ENCODE measurements at places on chromosomes 16 and 17.

GRCh38 chr17:12983991-12984884, 33.6 kb downstream of the ELAC2 start:
- peak; percentile 78 for DNase-seq

DNA sequence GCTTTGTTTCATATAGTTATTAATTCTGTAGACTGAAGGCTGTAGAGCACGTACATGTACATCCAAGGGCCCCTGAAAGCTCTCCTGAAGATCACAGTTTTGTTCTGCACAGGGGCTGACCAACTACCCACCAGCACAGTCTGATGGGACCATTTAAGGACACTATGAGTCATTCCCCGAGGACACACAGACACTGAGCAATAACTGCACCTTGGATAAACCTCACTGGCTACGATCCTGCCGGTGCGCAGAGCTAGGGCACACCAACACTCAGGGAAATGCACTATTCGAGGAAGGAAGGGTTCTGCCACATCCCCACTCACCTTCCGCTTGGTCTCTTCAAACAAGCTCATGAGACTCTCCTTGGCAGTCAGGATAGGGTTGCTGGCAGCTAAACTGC, 20.3 kb downstream of the SMG6 start:
- no peak for DNase-seq

DNA sequence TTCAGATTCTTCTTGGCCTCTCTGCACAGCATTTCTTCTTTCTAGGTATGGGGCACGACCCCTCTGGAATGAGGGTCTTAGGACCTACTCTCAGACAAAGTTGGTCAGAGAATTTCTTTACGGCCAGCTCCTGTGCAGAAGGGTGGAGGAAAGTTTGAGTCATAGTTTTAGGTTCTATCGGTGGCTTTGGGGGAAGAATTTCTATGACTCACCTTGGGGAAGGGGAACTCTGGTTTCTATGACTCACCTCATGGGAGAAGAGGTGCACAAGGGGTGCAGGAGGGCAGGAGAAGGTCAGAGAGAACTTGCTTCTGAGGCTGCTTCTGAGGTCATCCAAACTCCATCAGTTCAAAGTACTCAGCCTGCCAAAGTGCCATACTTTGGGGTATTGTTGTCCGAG, 2.5 kb upstream of the ABCC12 start:
- DNase-seq = peak; percentile 15

GRCh38 chr17:75128694-75129505, 2.6 kb downstream of the NT5C start:
- no peak for DNase-seq

GRCh38 chr16:67458121-67458641, 22.8 kb downstream of the ATP6V0D1 start:
- no peak for DNase-seq

DNA sequence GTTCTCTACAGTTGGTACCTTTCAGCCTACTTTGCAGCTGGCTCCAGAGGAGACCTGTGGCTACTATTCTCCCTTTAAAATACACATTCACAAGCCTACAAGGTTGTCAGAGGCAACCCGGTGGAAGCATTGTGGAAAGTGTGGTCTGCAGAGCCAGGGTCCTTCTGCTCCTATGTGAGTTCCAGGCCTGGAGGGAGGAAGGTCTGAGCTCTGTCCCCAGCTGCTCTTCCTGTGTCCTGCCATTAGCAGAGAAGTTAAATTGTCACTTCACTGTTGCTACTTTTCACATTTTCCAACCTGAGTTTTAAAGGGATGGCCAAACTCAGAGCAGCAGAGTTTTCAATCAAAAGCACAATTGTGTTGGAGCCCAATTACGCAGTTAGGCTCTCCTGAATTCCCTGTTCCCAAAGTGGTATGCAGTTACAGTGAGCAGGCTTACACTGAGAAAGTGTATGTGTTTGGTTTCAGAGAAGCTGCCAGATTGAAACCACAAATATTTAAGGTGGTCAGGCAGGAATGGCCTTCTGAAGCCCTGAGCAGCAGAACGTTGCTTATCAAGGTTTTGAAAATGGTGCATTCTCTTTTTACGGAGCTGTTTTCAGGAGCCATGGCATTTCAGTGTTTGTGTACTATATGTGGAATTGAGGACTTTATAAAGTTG, 25.0 kb downstream of the MAP3K3 start:
- peak; percentile 51 for DNase-seq

- DNase-seq = no peak
These were observed 64.5 kb downstream of the LMF1 start for GRCh38 chr16:906296-906695.

GRCh38 chr17:17325228-17325627, 22.1 kb downstream of the NT5M start:
- DNase-seq = no peak

- DNase-seq = no peak
These were observed 457.0 kb downstream of the WWOX start for GRCh38 chr16:78556421-78556820.

DNA sequence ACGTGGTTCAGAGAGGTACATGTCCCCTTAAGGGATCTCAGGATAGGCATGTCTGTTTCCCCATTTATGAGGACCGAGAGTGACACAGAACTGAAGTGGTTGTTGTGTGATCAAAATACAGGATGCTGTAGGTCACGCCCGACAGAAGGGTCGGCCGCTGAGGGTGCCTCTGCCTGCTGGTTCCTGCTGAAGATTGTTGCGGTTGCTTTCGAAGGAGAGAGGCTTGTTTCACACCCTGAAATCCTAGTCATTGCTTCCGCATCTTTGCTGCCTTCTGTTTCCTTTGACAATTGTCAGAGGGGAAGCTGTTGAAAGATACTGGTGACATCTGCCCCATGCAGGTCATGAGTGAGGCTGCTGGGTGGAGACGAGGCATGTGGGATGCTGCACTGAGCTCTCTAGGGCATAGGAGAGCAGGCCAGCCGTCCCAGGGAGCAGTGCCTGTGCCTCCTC, 3.8 kb upstream of the NAT9 start:
- no peak for DNase-seq

GRCh38 chr17:59963738-59964481, 630 bp downstream of the RNFT1 start:
- peak; percentile 3 for DNase-seq

GRCh38 chr17:16262201-16262600, 45.2 kb downstream of the PIGL start:
- no peak for DNase-seq

DNA sequence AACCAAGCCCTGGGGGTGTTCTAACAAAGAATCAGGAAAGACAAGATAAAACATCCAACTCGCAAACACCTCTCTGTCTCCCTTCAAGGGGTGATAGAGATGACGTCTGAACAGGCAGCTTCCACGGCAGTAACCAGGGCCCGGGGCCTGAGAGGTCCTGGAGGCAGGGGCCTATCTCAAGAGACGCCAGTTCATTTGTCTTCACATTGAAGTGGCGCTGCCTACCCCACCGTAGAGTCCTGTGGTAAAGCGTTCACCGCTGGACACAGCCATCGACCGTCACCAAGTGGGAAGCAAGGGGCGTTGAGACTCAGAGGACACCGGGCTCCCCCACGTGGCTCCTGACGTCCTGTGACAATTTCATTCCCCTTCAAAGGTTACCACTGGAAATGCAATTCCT, 21.4 kb downstream of the UTS2R start:
- no peak for DNase-seq

- DNase-seq = no peak
These were observed 67.8 kb upstream of the TBX2 start for GRCh38 chr17:61331886-61332285.

DNA sequence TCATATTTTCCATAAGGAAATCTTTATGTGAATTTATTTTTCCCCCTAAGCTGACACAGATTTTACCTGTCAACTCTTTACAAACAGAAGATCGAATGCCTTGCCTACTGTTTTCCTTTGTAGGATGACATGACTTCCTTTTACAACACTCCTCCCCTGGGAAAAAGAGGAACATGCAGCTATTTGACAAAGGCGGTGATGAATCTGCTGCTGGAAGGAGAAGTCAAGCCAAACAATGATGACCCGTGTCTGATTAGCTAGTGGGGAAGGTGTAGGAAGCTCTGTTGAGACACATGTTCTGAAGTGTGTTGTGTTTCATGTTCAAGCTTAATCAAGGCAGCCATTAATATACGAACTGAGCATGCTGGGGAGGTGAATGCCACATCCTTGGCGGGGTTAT, 238.0 kb downstream of the PHKB start:
- DNase-seq = no peak

DNA sequence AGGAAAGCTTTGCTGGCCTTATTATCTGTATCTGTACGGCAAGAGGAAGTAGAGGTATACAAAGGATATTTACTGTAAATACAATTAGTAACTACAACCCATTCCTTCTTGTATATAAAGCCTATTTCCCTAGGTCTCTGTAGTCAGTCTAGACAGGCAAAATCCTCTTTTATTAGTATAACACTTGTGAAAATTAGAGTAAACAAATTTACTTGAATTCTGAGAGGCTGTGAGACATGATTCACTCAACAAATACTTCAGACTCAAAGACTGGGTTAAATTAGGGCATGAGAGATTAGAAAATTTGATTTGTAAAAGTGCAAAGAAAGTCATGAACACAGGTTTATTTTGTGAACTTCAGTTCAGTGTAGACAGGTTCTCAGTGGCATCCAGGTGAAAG, 30.9 kb upstream of the CDH8 start:
- DNase-seq = no peak

GRCh38 chr16:30398661-30399434, 3.6 kb downstream of the ZNF48 start:
- no peak for DNase-seq

GRCh38 chr16:66639091-66639885, 34.8 kb downstream of the CMTM3 start:
- no peak for DNase-seq

DNA sequence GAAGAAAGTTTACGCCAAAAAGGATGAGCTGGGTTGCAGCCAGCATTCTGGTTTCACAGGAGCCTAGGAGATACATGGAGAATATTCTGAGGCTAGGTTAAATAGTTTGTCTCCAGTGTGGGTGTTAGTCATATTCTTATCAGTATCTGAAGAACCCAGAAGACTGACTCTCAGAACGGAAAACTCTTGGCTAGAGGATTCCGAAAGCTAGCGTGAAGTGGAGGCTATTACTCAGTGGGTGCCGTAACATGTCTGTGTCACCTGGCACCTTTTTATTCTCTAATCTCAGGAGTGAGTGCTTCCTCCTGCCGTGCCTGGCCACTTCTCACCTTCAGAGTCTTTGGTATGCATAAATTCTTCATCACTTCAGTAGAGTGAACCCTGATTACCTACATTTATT, 199.5 kb downstream of the WWOX start:
- DNase-seq = no peak

DNA sequence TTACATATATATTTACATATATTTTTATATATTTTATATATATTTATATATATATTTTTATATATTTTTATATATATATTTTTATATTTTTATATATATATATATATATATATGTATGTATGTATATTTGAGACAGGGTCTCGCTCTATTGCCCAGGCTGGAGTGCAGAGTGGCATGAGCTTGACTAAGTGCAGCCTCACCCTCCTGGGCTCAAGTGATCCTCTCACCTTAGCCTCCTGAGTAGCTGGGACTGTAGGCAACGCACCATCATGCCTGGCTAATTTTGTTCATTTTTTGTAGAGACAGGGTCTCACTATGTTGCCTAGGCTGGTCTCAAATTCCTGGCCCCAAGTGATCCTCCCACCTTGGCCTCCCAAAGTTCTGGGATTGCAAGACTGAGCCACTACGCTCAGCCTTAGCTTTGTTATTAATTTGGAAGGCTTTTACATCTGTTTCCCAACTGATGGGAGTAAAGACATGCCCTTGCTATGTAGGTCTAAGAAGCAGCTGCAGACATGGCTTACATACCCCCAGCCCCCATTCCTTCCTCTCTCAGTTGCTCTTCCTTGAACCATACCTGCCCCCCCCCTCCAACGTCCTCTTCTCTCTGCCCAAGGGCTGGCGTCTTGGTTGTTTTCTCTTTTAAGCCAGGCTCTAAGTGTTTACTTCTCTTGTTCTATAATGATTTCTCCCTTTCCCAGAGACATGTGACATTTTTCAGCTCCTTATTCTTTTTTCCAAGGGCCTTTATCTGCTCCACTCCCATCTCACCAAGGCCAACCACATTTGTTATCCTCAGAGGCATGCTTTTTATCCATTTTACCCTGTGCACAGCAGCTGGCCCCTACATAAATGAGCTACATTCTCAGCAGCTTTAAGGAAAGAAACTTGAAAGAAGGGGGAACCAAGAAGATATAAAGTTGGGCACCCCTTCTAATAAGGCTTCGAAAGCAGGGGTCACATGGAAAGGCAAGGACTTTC, 64.2 kb upstream of the ATF7IP2 start:
- DNase-seq = no peak

DNA sequence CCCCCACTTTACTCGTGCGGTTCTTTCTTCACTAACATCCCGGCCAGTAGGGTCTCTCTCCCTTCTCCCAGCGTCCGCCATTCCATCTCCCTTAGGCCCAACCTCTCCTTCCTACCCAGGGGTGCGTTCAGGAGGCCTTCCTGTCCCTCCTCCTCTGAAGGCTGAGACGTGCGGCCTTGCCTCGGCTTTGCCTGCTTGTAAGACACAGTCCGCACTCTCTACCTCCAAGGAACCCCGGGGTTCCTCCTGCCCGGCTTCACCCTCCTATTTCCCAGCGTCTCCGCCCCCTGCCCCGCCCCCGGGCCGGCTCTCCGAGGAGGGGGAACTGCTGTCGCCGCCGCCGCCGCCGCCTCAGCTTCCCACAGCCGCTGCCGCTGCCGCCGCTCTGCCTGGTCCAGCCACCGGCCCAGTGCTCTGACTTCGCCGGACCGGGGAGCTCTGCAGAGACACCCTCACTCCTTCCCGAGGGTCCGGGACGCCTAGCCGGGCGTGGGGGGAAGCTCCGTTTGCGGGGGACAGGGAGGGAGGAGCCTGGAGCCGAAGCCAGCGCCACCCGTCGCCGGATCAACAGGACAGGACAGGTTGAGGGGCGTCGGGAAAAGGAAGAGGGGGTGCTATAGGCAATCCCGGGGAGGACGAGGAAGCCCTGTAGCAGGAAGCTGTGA, 1.2 kb upstream of the FGF11 start:
- no peak for DNase-seq

- no peak for DNase-seq
These were observed 81.7 kb downstream of the CYB561 start for GRCh38 chr17:63364387-63364786.

GRCh38 chr17:8611619-8612298, 18.8 kb downstream of the MYH10 start:
- no peak for DNase-seq

DNA sequence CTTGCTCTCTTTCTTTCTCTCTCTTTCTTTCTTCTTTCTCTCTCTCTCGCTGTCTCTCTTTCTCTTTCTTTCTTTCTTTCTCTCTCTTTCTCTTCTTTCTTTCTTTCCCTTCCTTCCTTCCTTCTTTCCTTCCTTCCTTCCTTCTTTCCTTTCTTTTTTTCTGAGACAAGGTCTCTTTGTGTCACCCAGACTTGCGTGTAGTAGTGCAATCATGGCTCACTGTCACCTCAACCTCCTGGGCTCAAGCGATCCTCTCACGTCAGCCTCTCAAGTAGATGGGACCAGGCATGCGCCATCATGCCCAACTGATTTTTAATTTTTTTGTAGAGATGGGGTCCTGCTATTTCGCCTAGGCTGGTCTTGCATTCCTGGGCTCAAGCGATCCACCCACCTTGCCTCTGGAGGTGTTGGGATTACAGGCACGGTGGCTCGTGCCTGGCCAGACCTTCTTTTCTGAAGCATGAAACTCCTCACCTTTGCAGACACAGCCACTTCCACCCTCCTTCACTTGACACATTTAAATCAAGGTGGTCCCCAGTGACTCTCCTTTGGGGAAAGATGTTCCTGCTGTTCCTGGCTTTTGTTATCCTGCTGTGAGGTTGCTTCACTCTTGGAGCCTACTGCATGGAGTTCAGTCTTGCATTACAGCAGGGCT, 26.8 kb upstream of the NKD1 start:
- DNase-seq = no peak
